Stimulated activated CD8-positive, alpha-beta memory T cell treated with anti-CD3 and anti-CD28 coated beads, Interleukin-15, amount 100 ng/mL, for 1 hour (primary cell): ENCODE measurements at places on chromosomes 1 and 21.

GRCh38 chr1:56803561-56804156 is 15.5 kb downstream of the FYB2 start:
- no peak for DNase-seq

- DNase-seq, result no peak
Measured at GRCh38 chr1:65832296-65832695, 39.6 kb downstream of the PDE4B start.

GRCh38 chr21:22582026-22582425 is 1583.8 kb downstream of the NCAM2 start:
- DNase-seq, result no peak

DNA sequence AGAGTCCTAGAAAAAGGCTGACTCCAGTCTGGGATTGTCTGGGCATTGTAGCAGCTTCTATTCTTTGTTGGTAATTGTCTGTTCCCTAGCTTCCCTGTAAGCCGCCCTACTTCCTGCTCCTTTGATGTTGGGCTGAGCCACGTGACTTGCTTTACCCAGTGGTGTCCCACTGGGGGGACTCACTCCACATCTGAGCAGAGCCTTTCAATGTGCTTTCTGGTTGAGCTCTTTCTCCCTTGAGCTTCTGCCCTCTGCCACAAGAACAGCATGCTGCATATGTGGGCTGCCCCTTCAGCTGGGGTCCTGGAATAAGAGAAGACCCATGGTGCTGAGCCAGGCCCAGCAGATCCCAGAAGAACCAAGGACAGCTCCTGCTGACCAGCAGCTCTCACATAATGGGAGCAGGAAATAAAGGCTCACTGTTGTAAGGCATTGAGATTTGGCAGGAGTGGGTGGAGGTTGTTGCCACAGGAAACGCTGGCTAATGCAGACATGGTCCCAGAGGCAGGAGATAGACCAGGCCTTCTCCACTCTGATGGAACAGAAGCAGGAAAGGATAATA is 276.3 kb upstream of the GJB5 start:
- no peak for DNase-seq

- DNase-seq, result no peak
Measured at GRCh38 chr1:236865818-236866155, 70.7 kb downstream of the MTR start.

DNA sequence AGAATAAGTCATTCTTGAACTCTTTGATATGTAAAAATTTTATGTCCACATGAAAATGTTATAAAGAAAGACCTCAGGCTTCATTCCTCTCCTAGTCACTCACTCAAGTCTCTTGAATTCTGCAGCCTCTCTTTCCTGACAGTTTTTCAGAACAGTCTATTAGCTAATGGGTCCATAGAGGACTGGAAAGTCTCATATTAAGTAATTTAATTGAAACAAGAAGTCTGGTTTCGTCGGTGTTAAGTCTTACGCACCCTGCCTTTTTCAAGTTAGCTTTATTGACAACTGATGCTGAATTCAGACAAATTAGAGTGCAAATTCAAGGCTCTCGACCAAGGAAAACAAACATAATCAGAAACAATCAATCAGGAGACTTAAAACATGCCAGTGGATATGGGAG is 105.8 kb downstream of the GREM2 start:
- DNase-seq, result no peak

DNA sequence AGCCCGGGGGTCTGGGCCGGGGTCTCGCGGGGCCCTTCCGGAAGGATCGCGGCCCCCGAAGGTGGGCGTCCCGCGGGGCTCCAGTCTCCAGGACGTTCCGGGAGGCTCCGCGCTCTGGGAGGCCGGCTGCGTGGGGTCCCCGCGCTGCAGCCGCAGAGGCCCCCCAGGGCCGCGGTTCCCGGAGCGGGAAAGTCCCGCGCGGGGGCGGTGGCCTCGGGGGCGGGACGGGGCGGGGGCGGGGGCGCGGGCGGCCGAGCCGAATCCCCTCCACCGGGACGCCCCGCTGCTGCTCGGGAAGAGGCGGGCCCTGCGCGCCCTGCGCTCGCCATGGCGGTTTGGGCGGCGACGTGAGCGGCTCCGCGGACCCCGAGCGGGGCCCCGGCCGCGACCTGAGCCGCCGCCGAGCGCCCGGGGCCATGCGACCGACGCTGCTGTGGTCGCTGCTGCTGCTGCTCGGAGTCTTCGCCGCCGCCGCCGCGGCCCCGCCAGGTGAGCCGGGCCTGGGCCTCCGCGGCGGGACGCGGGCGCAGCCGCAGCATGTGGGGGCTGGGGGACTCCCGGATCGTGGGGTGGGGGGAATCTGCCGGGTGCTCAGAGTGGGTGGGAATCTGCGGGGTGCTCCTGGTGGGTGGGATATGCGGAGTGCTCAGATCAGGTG is at the start of gene IFNGR2:
TSS of gene IFNGR2 (plus strand) at position 286 of the 658 bp plus-strand sequence. CDS start at position 417, 131 bp downstream.
- DNase-seq, result no peak

- DNase-seq, result no peak
Measured at GRCh38 chr1:153507926-153508583, 27.7 kb downstream of the S100A6 start.

- no peak for DNase-seq
Measured at GRCh38 chr21:45763074-45763473, 119.5 kb downstream of the PCBP3 start.
